ENCODE measurements at places on chromosomes 5 and 9. TPM values are rescaled to one million over a fixed set of nuclear protein-coding genes. Genes with fewer than 3 reads are reported as not detected.

DIPK1B gene
- not detected for total RNA-seq

ANKRD20A1 gene
- 1.2 TPM for total RNA-seq

MZB1 gene
- total RNA-seq = 24.0 TPM

DNA sequence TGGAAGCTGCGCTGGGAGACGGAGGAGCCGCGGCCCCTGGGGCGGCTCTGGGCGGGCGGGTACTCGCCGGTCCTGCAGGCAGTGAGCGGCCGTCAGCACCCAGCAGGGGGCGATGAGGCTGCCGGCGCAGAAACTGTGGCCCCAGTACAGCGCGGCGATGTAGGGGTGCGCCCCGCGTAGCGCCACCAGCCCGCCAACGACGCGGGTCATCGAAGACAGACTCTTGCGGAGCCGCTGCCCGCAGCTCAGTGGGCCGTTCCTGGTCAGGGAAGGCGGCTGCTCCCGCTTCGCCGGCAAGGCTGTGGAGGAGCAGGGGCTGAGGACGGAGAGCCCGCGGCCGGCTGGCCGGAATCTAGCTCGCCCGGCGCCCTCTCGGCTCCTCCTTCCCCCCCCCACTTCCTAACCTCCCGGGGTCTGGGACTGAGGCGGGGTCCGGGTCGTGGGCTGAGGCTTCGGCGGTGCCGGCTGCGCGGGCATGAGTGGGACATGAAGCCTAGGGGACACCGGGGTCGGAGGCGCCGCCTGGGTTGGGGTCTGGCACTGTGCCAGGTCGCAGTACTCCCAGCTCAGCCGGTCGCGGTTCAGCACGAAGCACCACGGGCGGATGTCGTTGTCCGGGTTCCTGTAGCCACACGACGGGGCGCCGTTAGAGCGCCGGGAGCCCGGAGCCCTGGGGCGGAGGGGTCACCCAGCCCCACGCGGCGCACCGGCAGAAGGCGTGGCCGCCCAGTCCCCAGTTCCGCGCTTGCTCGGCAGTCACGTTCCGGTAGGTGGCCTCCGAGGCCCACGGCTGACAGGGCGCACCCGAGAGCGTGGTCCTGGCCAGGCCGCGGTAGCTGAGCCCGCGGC is 3.6 kb upstream of the PFN3 start:
- peak; percentile 91 for DNase-seq

DNA sequence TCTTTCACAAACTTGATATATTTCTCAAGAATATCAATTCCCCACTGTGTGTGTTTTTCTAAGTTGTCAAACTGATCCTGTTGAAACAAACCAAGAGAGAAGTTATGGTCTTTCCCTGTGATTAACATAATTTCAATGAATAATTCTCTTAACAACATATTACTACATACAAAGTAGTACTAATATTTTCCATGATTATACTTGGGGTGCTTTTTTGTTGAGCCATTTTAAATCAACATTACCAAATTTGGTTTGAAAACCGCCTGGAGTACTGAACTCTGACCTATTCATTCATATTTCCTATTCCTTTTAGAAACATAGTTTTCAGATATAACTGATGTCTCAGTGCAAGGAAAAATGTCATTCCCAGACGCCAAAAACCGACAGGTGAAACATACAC is 48.1 kb downstream of the FNBP1 start:
- no peak for DNase-seq

DNA sequence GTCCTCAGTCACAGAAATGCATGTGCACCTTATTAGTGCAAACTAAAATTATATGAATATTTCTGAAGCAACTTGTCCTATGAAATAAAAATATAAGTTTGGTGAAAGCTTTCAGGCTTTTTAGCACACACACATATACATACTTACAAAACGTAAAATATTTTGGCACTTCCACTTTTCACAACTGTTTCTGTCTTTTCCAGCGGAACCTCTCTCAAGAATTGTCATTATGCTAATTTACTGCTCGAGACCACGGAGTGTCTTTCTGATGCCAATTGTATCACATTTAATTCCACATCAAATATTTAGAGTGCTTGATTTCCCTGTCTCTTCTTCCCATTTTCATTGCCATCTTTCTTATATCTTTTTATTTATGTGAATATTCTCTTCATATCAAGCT is 100.4 kb downstream of the MEF2C start:
- no peak for DNase-seq

- DNase-seq = no peak
Measured at GRCh38 chr5:1707467-1707866, 92.2 kb downstream of the MRPL36 start.

- no peak for DNase-seq
Measured at GRCh38 chr5:170986598-170986997, 124.8 kb downstream of the RANBP17 start.

DNA sequence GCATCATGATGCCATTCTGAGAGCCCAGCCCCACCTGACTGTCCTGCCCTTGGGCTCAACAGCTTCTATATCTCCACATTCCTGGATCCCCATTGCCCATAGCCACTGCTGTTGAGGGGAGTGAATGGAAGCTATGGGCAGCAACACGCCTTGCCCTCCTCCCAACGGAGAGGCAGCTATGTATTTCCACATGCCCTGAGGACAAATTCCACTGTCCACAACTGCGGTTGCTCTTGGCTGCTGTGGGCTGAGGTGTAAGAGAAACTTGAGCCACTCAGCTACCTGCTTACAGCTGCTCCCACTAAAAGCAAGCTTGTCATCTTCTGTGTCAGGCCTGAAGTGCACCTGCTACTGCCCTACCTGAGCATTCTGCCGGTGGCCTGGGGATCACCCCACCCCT is 222.9 kb downstream of the PSAT1 start:
- DNase-seq = no peak

Data from activated CD4-positive, alpha-beta memory T cell treated with anti-CD3 and anti-CD28 coated beads for 36 hours (primary cell).